Neural crest cell (in vitro differentiated cells): ENCODE measurements at places on chromosomes 1 and 21.

DNA sequence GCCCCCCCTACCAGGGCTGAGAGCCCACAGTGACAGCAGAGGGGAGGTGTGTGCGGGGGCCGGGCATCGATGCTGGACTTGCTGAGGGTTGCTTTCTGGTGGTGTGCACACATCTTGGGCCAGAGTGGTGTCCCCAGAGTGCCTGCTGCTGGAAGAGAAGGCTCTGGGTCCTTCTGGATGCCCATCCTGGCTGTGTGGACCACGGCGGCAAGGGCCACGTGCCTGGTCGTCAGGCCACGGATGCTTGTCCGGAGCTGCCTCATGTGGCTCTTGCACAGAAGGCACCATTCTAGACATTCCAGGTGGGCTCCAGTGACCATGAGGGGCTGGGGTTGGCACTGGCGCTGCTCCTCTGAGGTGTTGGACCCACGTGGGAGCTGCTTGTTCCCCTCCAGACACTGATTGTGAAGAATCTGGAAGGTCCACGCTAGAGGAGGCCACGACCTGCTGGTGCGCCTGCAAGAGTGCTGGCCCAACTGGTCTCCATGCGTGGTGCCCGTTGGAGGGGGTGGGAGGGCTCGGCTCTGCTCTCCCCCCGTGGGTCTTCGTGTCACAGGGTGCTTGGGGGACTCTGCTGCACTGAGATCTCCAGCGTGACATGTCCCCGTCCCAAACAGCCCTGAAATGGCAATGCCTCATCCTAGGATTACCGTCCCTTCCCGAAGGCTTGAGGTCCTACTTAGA, 25.8 kb downstream of the SKI start:
- DNase-seq, result no peak
- peaks cover 36% of the 10 kb centered on the region for H3K4me1 ChIP-seq
- no peaks in the 10 kb centered on the region for H3K27me3 ChIP-seq
- H3K36me3 ChIP-seq, result peaks cover 14% of the 10 kb centered on the region
- no peak overlapping the region for H3K4me3 ChIP-seq

- DNase-seq, result no peak
- peaks cover 6% of the 10 kb centered on the region for H3K36me3 ChIP-seq
- H3K4me1 ChIP-seq, result no peaks in the 10 kb centered on the region
- H3K4me3 ChIP-seq, result no peak overlapping the region
- H3K27ac ChIP-seq, result no peak overlapping the region
Measured at GRCh38 chr1:22936681-22937080, 36.0 kb downstream of the LACTBL1 start.

GRCh38 chr21:41737651-41738324, 29.1 kb downstream of the RIPK4 start:
- H3K4me3 ChIP-seq, result no peak overlapping the region
- peaks cover 9% of the 10 kb centered on the region for H3K27me3 ChIP-seq
- DNase-seq, result no peak
- H3K4me1 ChIP-seq, result no peaks in the 10 kb centered on the region

DNA sequence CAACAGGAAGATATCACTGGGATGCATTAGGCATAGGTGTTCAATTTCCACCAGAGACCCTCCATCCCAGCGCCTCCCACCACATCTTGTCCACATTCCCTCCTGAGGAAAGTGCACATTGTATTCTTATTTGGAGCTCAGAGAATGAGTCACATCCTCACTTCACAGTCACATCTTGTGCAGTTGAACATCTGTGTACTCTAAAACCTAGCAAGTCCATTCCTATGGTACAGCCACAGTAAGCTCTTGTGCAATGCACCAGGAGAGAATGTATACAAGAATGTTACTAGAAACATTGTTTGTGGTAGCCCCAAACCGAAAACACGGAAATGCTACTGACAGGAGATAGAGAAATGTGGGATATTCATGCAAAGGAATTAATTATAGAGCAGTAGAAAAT, 1.6 kb upstream of the KDF1 start:
- no peak overlapping the region for H3K4me3 ChIP-seq
- H3K27me3 ChIP-seq, result peaks cover 83% of the 10 kb centered on the region
- no peak for DNase-seq
- peaks cover 5% of the 10 kb centered on the region for H3K4me1 ChIP-seq

- no peaks in the 10 kb centered on the region for H3K4me1 ChIP-seq
- no peak for DNase-seq
- H3K4me3 ChIP-seq, result no peak within 1 kb of the TSS
- H3K36me3 ChIP-seq, result no peaks in the 10 kb centered on the region
Measured at GRCh38 chr1:153415850-153416570, at the start of gene S100A7A. Gene S100A7A (plus strand): TSS chr1:153416520. CDS start chr1:153418083, 1,563 bp downstream.

DNA sequence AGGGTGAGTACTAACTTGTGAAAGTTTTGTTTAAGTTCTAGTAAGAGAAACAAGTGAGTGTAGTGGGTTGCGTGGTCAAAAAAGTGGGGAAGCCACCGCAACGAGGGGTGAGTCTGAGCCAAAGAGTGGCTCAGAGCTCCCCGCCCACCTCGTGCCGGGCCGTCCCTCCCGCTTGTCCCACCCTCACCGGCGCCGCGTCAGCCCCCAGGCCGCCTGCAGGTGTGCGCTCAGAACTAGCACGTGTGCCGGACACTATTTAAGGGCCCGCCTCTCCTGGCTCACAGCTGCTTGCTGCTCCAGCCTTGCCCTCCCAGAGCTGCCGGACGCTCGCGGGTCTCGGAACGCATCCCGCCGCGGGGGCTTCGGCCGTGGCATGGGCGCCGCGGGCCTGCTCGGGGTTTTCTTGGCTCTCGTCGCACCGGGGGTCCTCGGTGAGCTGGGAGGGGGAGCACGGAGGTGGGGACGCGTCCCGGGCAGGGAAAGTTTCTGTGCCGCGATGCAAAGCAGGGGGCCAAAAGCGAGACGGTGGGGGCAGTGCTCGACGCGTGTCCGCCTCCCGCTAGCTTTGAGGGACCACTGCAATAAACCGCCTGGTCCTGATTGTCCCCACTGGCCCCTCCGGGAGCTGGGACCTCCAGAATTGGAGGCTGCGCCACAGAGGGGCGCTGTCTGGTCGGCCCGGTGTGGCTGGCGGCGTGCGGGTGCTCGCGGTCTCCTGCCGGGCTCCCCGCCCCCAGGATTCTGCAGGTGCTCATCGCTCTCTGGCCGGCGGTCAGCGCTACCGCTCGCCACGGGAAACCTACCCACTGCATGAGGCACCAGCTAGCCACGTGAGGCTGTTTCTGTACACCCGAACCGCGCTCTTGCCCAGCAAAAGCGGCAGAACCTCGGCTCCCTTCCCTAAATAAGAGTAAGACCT, at the start of gene CR2:
Gene CR2, plus strand, starts transcription at position 283 of the 919 bp plus-strand sequence. Its CDS starts 91 bp downstream, at position 374.
- H3K36me3 ChIP-seq, result no peaks in the 10 kb centered on the region
- peak within 1 kb of the TSS; percentile 47 for H3K4me3 ChIP-seq
- H3K27ac ChIP-seq, result no peak within 1 kb of the TSS
- H3K27me3 ChIP-seq, result peaks cover 39% of the 10 kb centered on the region

- no peak for DNase-seq
- peaks cover 20% of the 10 kb centered on the region for H3K4me1 ChIP-seq
- H3K27me3 ChIP-seq, result peaks cover 12% of the 10 kb centered on the region
- H3K27ac ChIP-seq, result no peak overlapping the region
- H3K4me3 ChIP-seq, result no peak overlapping the region
Measured at GRCh38 chr1:3942416-3943122, 42.5 kb upstream of the C1orf174 start.
